Karpas-422 (cell line): ENCODE measurements at places on chromosomes 3 and 15. TPM values are rescaled to one million over a fixed set of nuclear protein-coding genes. Genes with fewer than 3 reads are reported as not detected.
A peak's percentile ranks its signal among the peaks of the same experiment; 100 is the strongest.

LMAN1L gene
- 3.3 and 4.3 TPM in 2 replicates for total RNA-seq

ISL2 gene
- 8.3 and 8.7 TPM in 2 replicates for total RNA-seq

CX3CR1 gene
- total RNA-seq, result 0.48 TPM in 1 of 2 replicates, not detected in the other

BCL2A1 gene
- total RNA-seq, result 1.4 TPM in 1 of 2 replicates, not detected in the other

FGF7 gene
- total RNA-seq, result 0.71 TPM in 1 of 2 replicates, not detected in the other

CCDC54 gene
- not detected in 2 replicates for total RNA-seq

ASB14 gene
- total RNA-seq, result 0.04 TPM in 1 of 2 replicates, not detected in the other

PPCDC gene
- 19.3 and 30.6 TPM in 2 replicates for total RNA-seq

WWTR1 gene
- 0.11 TPM in 1 of 2 replicates, not detected in the other for total RNA-seq

MUSTN1 gene
- 2.4 TPM in 1 of 2 replicates, not detected in the other for total RNA-seq

TLR9 gene
- total RNA-seq, result 7.4 and 26.5 TPM in 2 replicates

RGMA gene
- not detected in 2 replicates for total RNA-seq

- H3K36me3 ChIP-seq, result no peaks in the 10 kb centered on the region
- no peak for DNase-seq
- no peak overlapping the region for H3K27ac ChIP-seq
- H3K4me3 ChIP-seq, result no peak overlapping the region
- H3K4me1 ChIP-seq, result no peaks in the 10 kb centered on the region
- no peaks in the 10 kb centered on the region for H3K27me3 ChIP-seq
Measured at GRCh38 chr3:187450431-187451190, 82.4 kb downstream of the RTP4 start.

GRCh38 chr3:58085616-58086015, 77.4 kb downstream of the FLNB start:
- H3K4me1 ChIP-seq, result peaks cover 6% of the 10 kb centered on the region
- H3K27ac ChIP-seq, result no peak overlapping the region
- no peak overlapping the region for H3K4me3 ChIP-seq

GRCh38 chr3:59163953-59164352, 114.1 kb upstream of the CFAP20DC start:
- H3K36me3 ChIP-seq, result no peaks in the 10 kb centered on the region
- no peak for DNase-seq
- H3K4me1 ChIP-seq, result no peaks in the 10 kb centered on the region
- H3K4me3 ChIP-seq, result no peak overlapping the region
- H3K27ac ChIP-seq, result no peak overlapping the region

- H3K27ac ChIP-seq, result no peak overlapping the region
- DNase-seq, result no peak
- no peaks in the 10 kb centered on the region for H3K27me3 ChIP-seq
Measured at GRCh38 chr3:128351546-128351945, 115.1 kb downstream of the DNAJB8 start.

GRCh38 chr15:57806003-57806402, 99.5 kb downstream of the POLR2M start:
- no peak overlapping the region for H3K4me3 ChIP-seq
- H3K27me3 ChIP-seq, result no peaks in the 10 kb centered on the region
- H3K36me3 ChIP-seq, result no peaks in the 10 kb centered on the region
- H3K4me1 ChIP-seq, result no peaks in the 10 kb centered on the region
- no peak overlapping the region for H3K27ac ChIP-seq

- DNase-seq, result no peak
- H3K36me3 ChIP-seq, result no peaks in the 10 kb centered on the region
- no peaks in the 10 kb centered on the region for H3K4me1 ChIP-seq
- no peak overlapping the region for H3K27ac ChIP-seq
Measured at GRCh38 chr3:53989946-53990345, 98.3 kb upstream of the SELENOK start.

DNA sequence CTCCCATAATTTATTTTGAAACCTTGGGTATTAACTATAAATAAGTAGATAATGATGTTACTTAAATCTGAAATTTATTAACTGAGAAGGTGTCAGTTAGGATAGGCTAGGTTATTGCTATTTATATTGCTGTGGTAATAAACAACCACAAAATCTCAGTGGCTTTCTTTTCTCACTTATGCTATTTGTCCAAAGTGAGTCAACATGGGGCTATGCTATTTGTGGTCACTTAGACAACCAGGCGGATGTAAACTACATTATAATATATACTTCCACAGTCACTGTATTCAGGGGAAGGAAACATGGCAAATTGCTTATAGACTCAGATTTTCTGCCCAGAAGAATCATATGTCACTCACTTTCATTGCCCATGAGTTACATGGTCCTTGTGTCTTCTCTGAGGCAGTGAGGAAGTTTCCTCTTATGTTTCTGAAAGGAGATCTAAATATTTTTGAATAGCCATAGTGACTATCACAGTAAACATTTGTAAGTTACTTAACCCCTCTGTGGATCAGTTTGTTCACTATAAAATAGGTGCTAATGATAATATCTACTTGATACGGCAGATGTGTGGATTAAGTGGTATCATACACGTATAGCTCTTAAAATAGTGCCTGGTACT, 19.8 kb downstream of the HMG20A start:
- H3K36me3 ChIP-seq, result no peaks in the 10 kb centered on the region
- no peaks in the 10 kb centered on the region for H3K27me3 ChIP-seq
- peaks cover 5% of the 10 kb centered on the region for H3K4me1 ChIP-seq
- H3K27ac ChIP-seq, result no peak overlapping the region
- no peak overlapping the region for H3K4me3 ChIP-seq

DNA sequence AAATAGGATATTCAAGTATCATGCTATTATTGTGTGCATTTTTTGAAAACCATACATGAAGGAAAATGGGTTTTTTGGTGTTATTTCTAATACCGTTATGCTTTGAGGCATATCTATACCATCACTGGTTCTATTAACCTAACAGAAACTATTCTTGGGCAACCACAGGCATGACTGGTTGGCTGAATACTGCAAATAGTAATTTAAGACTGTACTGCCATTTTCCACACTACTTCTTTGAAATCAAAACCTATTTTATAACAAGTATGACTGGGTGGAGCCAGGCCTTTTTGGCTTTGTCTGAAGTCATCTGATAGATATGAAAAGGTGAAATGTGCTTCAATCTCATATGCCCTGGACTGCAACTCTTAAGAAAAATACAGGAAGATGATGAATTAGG, 115.1 kb downstream of the ULK4 start:
- no peaks in the 10 kb centered on the region for H3K27me3 ChIP-seq
- no peaks in the 10 kb centered on the region for H3K36me3 ChIP-seq
- H3K4me1 ChIP-seq, result no peaks in the 10 kb centered on the region
- no peak for DNase-seq
- H3K27ac ChIP-seq, result no peak overlapping the region

DNA sequence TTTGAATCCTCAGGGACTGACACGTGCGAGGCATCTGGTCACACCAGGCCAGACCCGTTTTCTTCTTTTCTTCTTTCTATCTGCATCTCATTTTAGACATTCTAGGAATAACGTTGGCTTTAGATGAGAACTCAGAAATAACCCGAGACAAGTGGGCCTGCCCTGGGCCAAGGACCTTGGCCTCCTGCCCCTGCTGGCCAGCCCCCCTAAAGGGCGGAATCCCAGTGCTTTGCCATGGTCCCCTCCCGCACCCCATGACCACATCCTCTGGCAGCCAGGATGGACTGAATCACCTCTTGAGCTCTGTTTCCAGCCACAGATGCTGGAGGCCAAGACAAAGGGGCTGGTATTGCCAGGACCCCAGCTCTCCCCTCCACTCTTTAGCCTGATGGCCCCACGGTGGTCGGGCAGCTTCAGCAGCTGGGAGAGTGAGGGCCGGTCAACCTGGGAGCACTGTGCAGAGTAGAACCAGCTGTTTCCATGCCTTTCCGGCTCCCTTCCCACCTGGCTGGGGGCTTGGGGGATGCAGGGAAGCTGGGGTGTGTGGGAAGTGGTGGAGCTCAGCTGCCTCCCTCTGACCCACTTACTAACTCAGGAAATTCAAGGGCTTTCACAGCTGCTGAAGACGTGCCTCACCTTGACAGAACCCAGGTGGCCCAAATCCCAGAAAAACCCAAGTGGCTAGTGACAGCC, 190.9 kb downstream of the FAM43A start:
- peaks cover 52% of the 10 kb centered on the region for H3K4me1 ChIP-seq
- H3K27ac ChIP-seq, result no peak overlapping the region
- DNase-seq, result no peak
- no peak overlapping the region for H3K4me3 ChIP-seq
- H3K36me3 ChIP-seq, result no peaks in the 10 kb centered on the region
- no peaks in the 10 kb centered on the region for H3K27me3 ChIP-seq

DNA sequence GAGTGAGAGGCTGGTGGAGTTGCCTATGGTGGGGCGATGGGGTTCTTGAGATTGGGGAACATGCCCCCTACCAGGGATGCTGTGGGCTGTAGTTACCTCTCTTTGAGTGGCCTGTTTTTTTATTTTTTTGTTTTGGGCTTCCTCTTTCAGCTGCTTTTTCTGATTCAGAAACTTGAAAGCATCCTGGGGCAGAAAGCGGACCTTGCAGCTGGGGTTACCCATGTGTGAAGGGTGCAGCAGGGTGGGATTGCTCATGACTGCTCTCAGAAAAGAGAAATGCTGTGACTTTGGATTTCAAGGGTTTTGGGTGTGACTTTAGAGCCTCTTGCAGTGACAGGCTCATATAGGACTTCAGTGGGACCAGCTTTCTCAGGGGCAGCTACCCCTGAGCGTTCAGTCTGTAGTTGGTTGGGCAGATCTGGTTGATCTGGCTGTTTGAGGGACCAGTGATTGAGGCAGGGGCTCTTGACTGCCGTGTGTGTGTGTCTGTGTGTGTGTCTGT, 1.8 kb downstream of the LIMD1 start:
- H3K36me3 ChIP-seq, result no peaks in the 10 kb centered on the region
- no peaks in the 10 kb centered on the region for H3K27me3 ChIP-seq
- DNase-seq, result peak; percentile 94
- peak overlapping the region; percentile 68 for H3K27ac ChIP-seq
- peaks cover 46% of the 10 kb centered on the region for H3K4me1 ChIP-seq

DNA sequence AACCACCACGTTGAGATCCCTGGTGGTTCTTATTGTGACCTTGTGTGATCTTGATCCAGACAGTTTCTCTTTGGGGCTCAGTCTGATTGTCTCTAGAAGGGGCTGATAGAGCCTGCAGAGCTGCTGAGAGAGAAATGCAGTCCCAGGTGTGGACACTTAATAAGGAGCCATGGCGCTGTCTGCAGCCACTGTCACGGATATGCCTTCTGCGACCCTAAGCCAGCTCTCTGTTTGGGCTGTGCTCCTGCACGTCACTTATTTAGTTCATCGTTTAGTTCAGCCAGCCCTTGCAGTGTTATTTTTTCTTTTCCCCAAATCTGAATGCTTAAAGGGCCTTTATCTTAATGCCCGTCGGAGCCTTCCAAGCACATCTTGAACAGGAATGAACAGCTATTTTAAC, 12.0 kb downstream of the SLC6A1 start:
- H3K4me3 ChIP-seq, result no peak overlapping the region
- H3K27ac ChIP-seq, result no peak overlapping the region
- no peaks in the 10 kb centered on the region for H3K27me3 ChIP-seq
- peaks cover 10% of the 10 kb centered on the region for H3K4me1 ChIP-seq

GRCh38 chr3:81465510-81466200, 295.8 kb downstream of the GBE1 start:
- no peaks in the 10 kb centered on the region for H3K27me3 ChIP-seq
- H3K27ac ChIP-seq, result no peak overlapping the region
- no peak overlapping the region for H3K4me3 ChIP-seq
- no peak for DNase-seq

DNA sequence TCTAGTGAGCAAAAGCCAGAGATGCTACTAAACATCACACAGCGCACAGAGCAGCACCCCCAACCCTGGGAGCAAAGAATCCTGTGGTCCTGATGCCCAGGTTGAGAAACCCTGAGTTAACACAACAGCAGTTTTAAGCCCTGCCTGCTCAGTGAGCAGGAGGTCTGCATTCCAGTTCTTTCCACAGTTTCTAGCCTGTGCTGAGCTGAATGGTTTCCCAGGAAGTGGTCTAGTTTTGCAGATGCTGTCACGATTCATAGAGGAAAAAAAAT, 171.1 kb upstream of the PROK2 start:
- H3K27ac ChIP-seq, result no peak overlapping the region
- peaks cover 13% of the 10 kb centered on the region for H3K4me1 ChIP-seq
- no peaks in the 10 kb centered on the region for H3K36me3 ChIP-seq
- H3K4me3 ChIP-seq, result no peak overlapping the region
- H3K27me3 ChIP-seq, result no peaks in the 10 kb centered on the region
- no peak for DNase-seq

- H3K27me3 ChIP-seq, result no peaks in the 10 kb centered on the region
- H3K4me3 ChIP-seq, result no peak overlapping the region
- H3K4me1 ChIP-seq, result no peaks in the 10 kb centered on the region; the same call in 1 of the 2 replicates
- no peaks in the 10 kb centered on the region for H3K36me3 ChIP-seq
- no peak overlapping the region for H3K27ac ChIP-seq
- DNase-seq, result no peak
Measured at GRCh38 chr3:123331651-123332050, 117.2 kb downstream of the ADCY5 start.

GRCh38 chr3:141064255-141064926, 13.2 kb downstream of the SPSB4 start:
- no peak overlapping the region for H3K4me3 ChIP-seq
- no peak for DNase-seq
- no peak overlapping the region for H3K27ac ChIP-seq

DNA sequence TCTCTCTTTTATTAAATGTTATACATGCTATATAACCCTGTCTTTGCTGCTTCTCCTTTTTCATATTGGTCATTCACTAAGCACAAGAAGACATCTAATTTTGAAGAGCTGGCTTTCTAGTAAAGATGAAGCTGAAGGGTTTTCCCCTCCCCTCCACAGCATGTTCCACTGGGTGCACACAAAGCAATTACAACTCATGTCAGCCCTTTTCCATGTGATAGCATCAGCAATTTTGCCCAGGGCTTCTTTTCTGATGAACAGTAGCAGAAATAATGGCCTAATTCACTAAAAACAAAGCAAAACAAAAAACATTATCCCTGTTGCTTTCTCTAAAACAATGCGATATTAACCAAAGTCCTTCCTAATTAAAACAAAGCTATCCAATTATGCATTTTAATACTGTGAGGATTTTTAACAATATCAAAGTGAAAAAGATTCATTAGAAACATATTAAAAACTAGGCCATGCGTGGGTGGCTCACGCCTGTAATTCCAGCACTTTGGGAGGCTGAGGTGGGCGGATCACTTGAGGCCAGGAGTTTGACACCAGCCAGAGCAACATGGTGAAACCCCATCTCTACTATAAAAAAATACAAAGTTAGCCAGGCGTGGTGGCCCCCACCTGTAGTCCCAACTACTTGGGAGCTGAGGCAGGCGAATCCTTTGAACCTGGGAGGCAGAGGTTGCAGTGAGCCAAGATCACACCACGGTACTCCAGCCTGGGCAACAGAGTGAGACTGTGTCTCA, 12.2 kb upstream of the PIK3R4 start:
- DNase-seq, result peak; percentile 49
- no peaks in the 10 kb centered on the region for H3K36me3 ChIP-seq
- no peaks in the 10 kb centered on the region for H3K27me3 ChIP-seq
- no peak overlapping the region for H3K4me3 ChIP-seq
- peaks cover 32% of the 10 kb centered on the region for H3K4me1 ChIP-seq
- H3K27ac ChIP-seq, result peak overlapping the region; percentile 52

GRCh38 chr15:49060710-49061495, 14.7 kb upstream of the SECISBP2L start:
- peak; percentile 33 for DNase-seq
- H3K4me3 ChIP-seq, result no peak overlapping the region
- H3K36me3 ChIP-seq, result no peaks in the 10 kb centered on the region
- H3K27ac ChIP-seq, result no peak overlapping the region
- H3K4me1 ChIP-seq, result no peaks in the 10 kb centered on the region

GRCh38 chr3:46857485-46858341, 5.5 kb downstream of the MYL3 start:
- H3K4me1 ChIP-seq, result peaks cover 4% of the 10 kb centered on the region; the same call in 1 of the 2 replicates
- no peak overlapping the region for H3K4me3 ChIP-seq
- H3K36me3 ChIP-seq, result no peaks in the 10 kb centered on the region
- no peak overlapping the region for H3K27ac ChIP-seq
- H3K27me3 ChIP-seq, result no peaks in the 10 kb centered on the region

GRCh38 chr3:34687671-34688070, 889.2 kb downstream of the PDCD6IP start:
- H3K36me3 ChIP-seq, result no peaks in the 10 kb centered on the region
- no peak overlapping the region for H3K4me3 ChIP-seq
- no peaks in the 10 kb centered on the region for H3K4me1 ChIP-seq
- H3K27me3 ChIP-seq, result no peaks in the 10 kb centered on the region
- no peak overlapping the region for H3K27ac ChIP-seq
- DNase-seq, result no peak
